ENCODE measurements at places on chromosomes 3 and 15. TPM values are rescaled to one million over a fixed set of nuclear protein-coding genes. Genes with fewer than 3 reads are reported as not detected.

Gene BTBD1
- total RNA-seq: 123 TPM

Gene SLC51A
- not detected for total RNA-seq

Gene CCK
- 15.3 TPM for total RNA-seq

Gene PLA2G4E
- under 0.01 TPM for total RNA-seq

Gene ZBTB20
- 14.9 TPM for total RNA-seq

Gene ZNF197
- total RNA-seq: 19.1 TPM

Gene MUC20
- total RNA-seq: 0.50 TPM

Gene GOLGA6L4
- total RNA-seq: 3.6 TPM

Gene AQP9
- not detected for total RNA-seq

Gene PPP2R3A
- 16.7 TPM for total RNA-seq

Gene TRPM1
- not detected for total RNA-seq
